SK-N-MC (cell line): ENCODE measurements at places on chromosomes 1 and 21.

- no peak for DNase-seq
Observed at GRCh38 chr21:44371596-44371995, 18.2 kb downstream of the TRPM2 start.

DNA sequence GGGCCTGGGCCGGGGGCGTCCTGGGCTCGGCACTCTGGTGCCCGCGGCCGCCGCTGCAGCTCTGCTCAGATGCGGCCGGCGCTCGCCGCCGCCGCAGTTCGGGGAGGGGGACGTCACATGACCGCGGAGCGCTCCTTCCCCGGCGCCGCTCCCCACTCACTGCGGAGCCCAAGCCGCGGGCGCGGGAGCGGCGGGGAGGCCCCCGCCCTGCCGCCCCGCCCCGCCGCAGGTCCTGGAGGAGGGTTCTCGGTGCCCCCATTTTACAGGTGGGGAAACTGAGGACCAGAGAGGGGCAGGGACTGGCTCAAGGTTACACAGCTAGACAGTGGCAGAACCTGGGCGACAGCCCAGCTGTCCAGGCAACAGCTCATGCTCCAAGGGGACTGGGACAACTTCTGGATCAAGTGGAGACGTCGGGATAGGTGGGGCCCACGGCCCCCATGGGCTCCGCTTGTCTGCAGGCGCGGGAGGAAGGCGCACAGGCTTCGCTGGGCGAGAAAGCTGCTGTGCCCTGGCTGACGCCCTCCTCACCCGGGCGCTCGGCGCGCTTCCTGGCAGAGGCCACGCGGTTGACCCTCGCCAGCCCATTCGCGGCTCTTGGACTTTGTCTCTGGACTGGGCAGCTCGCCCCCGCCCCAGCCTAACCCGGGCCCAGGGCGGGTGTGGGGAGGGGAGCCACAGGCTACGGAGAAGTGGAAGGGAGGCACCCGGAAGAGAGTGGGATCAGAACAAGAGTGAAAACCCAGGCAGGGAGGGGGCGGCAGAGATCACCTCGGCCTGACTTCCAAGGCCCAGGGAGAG is at the start of gene RAP1GAP:
TSS of gene RAP1GAP (minus strand) at position 100 of the 801 bp plus-strand sequence. CDS start 49,325 bp downstream, outside the sequence.
- DNase-seq, result no peak

DNA sequence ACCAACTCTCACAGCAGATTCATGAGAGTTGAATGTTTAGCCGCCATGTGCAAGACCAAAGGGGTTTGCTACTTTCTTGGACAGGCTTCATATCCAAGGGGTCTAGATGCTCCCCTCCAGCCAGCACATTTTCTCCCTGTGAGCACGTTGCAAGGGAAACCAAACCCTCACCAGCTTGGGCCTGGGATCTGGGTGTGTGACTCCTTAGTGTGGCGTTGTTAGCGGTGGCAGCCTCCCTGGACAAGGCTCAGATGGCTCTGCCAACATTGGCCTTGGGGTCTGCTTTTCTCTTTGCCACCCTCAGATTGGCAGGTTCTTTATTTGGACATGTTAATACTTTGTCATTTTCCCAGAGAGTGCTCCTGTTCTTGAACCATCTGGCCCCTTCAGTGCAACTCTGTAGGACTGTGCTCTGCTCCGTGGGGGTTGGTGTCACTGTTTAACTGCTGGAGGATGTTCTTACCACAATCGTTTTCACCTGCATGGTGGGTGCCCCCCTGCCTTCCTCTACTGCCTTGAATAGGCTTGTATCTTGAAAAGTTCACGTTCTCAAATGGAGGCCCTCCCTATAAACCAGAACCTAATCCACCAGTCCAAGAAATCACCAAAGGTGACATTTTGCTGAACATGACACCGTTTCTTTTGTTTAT is 13.4 kb downstream of the ABCG1 start:
- DNase-seq, result no peak

DNA sequence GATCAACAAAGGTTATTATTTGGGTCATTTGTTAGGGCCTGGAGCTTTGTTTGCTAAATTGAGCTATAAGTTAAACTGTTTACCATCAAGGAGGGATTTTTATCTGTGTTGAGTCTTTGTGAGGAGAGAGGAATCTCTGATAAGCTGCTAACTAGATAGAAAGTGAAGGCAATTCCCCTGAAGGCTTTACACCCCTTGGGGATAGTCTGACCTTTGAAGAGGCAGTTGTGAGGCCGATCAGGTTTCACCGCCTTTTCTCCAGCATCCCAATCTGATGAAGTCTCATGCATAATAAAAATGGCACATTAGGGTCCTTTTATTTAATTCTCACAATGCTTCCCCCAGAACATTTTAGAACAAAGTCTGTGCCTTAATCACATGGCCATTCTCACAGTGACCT is 21.8 kb downstream of the C1orf21 start:
- DNase-seq, result no peak

- DNase-seq, result no peak
Observed at GRCh38 chr1:48021792-48022191, 24.6 kb upstream of the TRABD2B start.

- no peak for DNase-seq
Observed at GRCh38 chr1:147634645-147635044, 35.7 kb downstream of the ACP6 start.

- no peak for DNase-seq
Observed at GRCh38 chr21:40215941-40216340, 348.7 kb downstream of the PCP4 start.

GRCh38 chr1:101022294-101022693 is 3.3 kb downstream of the DPH5 start:
- DNase-seq, result peak; percentile 51

DNA sequence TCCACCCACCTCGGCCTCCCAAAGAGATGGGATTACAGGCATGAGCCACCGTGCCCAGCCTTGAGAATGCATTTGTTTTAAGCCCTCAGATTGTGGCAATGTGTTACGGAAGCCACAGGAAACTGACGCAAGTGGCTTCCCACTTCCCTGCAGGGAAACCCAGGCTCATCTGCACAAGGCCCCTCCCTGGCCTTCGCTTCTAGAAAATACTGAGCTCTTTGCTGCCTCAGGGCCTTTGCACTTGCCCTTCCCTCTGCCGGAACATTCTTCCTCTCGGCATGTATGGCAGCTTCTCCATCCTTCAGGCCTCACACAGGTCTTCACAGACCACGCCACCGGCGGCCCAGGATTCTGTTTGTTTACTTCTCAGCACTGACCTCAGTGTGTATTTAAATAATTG is 137.0 kb upstream of the TMEM51 start:
- DNase-seq, result no peak

- no peak for DNase-seq
Observed at GRCh38 chr1:245000872-245001188, 136.5 kb upstream of the HNRNPU start.

DNA sequence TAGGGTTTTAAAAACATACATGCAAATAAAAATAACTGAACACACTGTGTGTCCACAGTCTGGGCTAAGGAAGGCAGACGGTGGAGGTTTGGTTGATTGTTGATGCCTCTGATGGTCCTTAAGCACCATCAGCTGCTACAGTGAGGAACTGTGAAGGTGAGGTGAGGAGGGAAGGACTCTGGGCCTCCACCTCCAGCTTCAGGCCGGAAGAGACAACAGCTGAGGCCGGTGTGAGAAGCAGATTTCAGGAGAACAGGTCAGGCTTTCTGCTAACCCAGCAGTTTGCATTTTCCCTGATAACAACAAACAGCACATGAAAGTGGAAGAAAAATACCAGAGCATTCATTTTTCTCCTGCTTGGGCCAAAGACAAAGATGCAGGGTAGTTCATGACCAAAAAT is 189.9 kb upstream of the AJAP1 start:
- no peak for DNase-seq

DNA sequence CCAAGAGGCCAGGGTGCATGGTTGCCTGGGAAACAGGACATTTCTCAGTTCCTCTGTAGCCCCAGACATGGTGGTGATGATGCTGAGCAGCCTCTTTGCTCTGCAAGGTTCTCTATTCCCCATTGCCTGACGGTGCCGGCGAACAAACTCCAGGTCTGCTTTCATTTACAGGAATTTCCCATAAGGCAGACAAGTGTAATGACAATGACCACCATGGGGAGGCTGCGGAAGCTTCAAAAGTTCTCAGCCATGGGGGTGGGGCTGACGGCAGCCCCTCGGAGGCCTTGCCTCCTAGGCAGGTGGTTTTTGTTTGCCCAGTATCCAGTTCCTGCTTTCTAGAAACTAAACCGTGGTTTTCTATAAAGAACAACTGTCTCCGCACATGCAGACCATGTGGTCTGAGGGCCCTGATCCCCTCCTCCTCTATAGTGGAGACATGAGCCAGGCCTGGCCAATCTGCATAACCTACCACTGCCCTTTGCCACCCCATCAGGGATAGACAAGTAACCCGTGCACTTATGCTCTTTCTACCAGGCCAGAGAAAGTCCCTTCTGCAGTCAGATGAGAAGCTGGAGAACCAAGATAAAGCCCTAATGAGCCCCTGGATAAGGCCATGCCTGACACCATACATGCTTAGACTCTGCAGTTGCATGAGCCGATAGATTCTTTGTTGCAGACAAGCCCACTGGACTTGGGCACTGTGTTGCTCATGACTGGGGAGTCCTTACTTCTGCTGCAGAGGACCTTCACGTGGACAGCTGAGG is 54.1 kb downstream of the LDLRAD2 start:
- DNase-seq, result no peak

- DNase-seq, result no peak
Observed at GRCh38 chr1:211527006-211527405, 35.0 kb upstream of the RD3 start.

DNA sequence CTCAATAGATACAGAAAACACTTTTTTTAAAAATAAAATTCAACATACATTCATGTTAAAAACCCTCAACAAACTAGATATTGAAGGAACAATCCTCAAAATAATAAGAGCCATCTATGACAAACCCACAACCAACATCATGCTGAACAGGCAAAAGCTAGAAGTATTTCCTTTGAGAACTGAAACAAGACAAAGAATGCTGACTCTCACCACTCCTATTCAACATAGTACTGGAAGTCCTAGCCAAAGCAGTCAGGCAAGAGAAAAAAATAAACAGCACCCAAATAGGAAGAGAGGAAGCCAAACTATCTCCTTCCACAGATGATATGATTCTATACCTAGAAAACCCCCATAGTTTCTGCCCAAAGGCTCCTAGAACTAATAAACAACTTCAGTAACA is 46.2 kb upstream of the IVNS1ABP start:
- no peak for DNase-seq

GRCh38 chr21:44436111-44436611 is 19.1 kb upstream of the LRRC3 start:
- no peak for DNase-seq

GRCh38 chr1:18411820-18412641 is 68.7 kb upstream of the KLHDC7A start:
- DNase-seq, result no peak
